ENCODE measurements at places on chromosomes 13 and 19.

DNA sequence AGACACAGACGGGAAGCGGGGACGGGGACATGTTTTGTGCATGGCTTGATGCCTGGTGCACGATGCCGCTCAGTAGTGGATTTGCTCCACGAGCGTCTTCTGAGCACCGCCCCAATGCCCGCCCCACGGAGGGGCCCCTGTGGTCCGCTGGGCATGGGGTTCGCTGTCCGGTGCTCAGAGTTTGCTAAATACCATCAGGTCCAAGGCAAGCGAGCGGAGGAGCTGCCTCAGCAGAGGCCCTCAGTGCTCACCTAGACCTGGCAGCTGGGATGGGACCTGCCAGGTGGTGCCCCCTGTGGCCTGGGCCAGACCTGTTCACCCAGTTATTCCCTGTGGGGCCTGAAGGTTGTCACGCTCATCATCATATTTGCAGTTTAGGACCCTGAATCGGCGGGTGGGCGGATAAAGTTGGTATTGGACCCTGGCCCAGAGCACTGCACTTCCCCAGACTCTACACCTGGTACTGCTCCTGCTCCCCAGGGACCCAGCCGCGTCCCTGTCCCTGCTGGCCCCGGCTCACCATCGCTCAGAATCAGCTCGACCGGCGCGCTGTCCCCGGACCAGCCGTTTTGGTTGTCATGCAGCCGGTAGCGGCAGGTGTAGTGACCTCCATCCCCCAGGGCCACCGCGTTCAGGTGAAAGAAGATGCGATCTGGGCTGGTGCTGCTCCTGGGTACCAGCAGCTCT lies 2.3 kb downstream of the A1BG start:
- no peak for DNase-seq

GRCh38 chr19:51139299-51140014 lies 2.6 kb upstream of the SIGLEC7 start:
- no peak for DNase-seq

GRCh38 chr19:38684078-38684861 lies 36.8 kb downstream of the ACTN4 start:
- peak; percentile 69 for DNase-seq

DNA sequence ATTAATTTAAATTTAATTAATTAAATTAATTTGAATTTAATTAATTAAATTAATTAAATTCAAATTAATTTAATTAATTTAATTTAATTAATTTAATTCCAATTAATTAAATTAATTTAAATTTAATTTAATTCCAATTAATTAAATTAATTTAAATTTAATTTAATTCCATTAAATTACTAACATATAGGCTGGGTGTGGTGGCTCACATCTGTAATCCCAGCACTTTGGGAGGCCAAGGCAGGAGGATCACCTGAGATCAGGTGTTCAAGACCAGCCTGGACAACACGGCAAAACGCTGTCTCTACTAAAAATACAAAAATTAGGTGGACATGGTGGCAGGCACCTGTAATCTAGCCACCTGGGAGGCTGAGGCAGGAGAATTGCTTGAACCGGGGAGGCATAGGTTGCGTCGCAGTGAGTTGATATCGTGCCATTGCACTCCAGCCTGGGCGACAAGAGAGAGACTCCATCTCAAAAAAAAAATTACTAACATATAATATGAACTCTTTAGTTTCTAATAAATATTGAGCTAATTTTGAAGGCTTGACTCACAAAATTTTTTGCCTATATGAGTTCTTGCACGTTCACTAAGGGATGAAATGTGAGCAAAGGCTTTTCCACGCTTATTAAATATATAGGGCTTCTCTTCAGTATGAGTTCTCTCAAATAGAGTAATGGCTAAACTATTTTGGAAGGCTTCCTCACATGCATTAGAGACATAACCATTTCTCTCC lies 9.0 kb upstream of the USP29 start:
- no peak for DNase-seq

GRCh38 chr13:22061806-22062391 lies 391.0 kb downstream of the FGF9 start:
- no peak for DNase-seq

DNA sequence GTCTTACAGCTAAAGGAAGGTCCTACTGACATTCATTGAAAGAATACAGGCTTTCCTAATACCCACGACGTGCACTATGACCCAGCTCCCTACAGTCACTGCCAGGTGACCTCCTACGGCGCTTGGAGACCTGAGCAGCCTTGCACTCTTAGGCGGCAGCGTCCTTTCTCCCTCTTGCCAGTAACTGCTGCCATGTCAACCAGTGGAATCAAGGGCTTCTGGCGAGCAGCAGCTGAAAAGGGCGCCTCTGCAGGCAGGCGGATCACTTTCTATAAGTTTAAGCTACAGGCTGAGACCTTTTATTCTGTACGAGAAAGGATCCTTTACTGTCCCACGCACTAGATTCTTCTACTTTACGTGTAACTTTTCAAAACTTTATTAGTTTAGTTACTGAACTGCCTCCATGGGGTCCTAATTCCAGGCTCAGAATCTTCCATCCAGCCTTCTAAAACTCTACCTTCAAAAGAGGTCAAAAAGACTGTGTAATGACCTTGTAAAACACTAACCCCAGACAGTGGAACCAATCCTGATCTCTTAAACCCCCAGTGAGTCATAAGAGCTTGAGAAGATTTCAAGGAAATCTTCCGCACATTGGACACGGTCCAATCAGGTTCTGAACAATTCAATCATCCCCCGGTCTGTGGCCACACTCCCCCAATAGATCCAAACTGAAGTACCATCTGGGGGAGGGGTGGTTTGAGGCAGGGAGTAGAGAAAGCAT lies 1.9 kb downstream of the KCTD12 start:
- DNase-seq: peak; percentile 71

GRCh38 chr13:43744261-43745031 lies 42.3 kb downstream of the ENOX1 start:
- no peak for DNase-seq

DNA sequence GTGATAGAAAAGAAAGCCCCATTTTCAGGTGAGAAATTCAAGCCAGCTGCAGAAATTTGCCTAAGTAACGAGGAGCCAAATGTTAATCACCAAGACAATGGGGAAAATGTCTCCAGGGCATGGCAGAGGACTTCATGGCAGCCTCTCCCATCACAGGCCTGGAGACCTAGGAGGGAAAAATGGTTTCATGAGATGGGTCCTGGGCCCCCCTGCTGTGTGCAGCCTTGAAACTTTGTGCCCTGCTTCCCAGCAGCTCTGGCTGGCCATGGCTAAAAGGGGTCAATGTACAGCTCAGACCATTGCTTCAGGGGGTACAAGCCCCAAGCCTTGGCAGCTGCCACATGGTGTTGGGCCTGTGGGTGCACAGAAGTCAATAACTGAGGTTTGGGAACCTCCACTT lies 9.9 kb downstream of the N4BP2L1 start:
- DNase-seq: no peak

- DNase-seq: no peak
Measured at GRCh38 chr13:90461398-90461797, 886.1 kb upstream of the MIR17HG start.

DNA sequence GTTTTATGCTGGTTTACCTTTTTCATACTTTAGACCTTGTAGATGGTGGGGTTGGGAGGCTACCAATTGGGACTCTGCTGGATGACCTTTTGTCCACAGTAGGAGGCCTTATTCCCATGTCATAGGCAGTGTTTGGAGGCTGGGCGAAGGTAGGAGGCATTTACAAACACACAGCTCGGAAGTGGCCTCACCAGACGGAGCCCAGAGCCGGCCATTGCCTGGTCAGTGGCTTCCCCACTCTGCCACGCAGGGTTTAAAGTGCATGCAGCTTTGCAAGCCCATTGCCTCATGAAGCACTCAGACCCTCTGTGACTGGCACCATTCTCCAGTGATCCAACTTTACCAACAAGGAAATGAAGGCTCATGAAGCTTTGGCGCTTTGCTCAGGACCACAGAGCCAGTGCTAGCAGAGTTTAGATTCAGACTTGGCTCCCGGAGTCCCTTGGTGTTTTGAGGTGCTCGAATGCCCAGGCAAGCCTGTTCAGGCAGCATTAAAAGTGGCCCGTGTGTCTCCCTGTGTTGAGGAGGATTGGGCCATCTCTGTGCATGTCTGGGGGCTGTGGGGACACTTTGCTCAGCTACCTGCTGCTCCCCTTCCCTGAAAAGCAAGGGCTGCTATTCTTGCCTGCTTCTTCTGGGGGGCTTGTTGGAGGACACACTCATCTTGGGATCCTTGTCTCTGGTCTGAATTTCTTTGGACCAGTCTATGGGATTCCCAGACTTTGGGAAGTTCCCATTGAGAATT lies 148.7 kb downstream of the ZNF536 start:
- no peak for DNase-seq

- no peak for DNase-seq
Measured at GRCh38 chr13:97521726-97522125, 87.8 kb downstream of the RAP2A start.

Data from left colon (tissue), 2 donors.